Immature natural killer cell (primary cell): ENCODE measurements at places on chromosomes 7 and 10. TPM values are rescaled to one million over a fixed set of nuclear protein-coding genes. Genes with fewer than 3 reads are reported as not detected.
A peak's percentile ranks its signal among the peaks of the same experiment; 100 is the strongest.

Gene CLCN1
- not detected for polyA plus RNA-seq

Gene IFT22
- 9.9 TPM for polyA plus RNA-seq

Gene TMEM248
- 114 TPM for polyA plus RNA-seq

Gene HKDC1
- polyA plus RNA-seq: not detected

Gene PIK3CG
- 21.3 TPM for polyA plus RNA-seq

DNA sequence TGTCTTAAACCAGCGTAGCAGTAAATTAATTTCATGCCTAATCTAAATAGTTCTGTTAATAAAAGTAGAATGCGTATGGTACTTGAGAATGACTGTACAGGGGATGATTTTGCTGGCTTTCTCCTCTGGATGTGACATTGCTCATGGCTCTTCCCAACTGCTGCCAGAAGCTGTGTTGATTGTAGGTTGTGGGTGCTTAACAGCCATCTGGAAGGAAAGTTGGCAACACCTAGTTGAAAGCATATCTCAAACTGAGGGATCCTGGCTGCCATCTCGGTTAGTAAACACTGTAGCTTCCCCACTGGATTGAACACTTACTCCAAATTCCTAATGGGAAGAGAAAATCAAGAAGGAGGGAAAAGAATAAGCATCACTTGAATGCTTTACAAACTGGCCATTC, 130.9 kb downstream of the NXPH1 start:
- no peak overlapping the region for H3K27ac ChIP-seq
- no peak for DNase-seq
- H3K27me3 ChIP-seq: no peaks in the 10 kb centered on the region
- H3K4me3 ChIP-seq: no peak overlapping the region
- no peaks in the 10 kb centered on the region for H3K36me3 ChIP-seq
- no peaks in the 10 kb centered on the region for H3K4me1 ChIP-seq

DNA sequence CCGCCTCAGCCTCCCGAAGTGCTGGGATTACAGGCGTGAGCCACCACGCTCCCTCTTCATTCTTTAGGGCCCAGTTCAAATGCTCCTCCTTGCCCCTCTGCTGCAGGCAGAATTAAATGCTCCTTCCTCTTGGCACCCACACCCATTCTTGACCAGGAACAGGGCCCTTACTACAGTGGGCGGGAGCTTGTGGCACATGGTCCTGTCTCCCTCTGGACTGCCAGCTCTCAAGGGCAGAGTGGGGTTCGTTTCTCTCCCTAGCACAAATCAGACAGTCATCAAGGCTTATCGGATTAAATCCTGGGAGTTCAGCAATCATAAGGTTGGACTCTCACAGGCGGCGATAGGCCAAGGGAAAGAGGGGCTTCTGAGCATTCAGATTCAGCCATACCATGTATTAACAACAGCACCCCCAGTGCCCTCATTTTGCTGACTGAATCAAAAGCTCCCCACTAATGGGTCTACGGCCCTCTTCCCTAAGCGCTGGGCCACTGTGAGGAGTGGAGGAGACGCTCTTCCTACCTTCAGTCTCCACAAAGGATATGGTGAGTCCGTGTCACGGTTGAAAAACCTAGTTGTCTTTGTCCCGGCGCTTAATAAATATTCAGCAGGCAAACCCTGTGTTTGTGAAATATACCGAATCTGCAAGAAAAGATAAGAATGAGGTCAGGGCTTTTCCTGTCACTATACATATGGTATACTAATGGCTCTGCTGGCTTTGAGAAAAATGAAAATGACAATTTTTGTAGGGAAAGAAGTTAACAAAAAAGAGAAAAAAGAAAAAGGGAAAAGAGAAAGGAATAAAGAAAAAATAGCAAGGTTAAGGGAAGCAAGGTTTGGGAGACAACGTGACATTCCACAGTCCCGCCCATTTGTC, 107.4 kb downstream of the CLEC2L start:
- peaks cover 65% of the 10 kb centered on the region for H3K4me1 ChIP-seq
- peaks cover 49% of the 10 kb centered on the region for H3K36me3 ChIP-seq

DNA sequence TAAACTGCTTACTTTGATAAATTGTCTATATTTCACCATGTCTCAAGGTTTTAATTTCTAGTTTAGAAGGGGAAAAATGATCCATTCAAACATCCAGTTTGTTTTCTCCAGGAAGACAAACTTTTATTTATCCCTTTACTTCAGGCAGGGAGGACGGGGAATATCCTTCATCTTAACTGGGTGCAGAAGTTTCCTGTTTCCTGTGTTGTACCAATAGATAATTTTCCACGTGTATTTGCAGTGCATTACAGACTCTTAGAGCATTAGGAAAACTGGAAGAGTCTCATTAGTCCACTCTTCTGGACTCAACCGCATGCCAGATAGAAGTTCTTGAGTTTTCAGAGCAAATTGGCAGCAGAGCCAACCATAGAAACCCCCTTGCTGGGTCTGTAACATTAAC, 39.4 kb upstream of the PIP4K2A start:
- no peak overlapping the region for H3K27ac ChIP-seq
- no peaks in the 10 kb centered on the region for H3K36me3 ChIP-seq
- DNase-seq: no peak
- peaks cover 8% of the 10 kb centered on the region for H3K4me1 ChIP-seq
- no peak overlapping the region for H3K4me3 ChIP-seq

DNA sequence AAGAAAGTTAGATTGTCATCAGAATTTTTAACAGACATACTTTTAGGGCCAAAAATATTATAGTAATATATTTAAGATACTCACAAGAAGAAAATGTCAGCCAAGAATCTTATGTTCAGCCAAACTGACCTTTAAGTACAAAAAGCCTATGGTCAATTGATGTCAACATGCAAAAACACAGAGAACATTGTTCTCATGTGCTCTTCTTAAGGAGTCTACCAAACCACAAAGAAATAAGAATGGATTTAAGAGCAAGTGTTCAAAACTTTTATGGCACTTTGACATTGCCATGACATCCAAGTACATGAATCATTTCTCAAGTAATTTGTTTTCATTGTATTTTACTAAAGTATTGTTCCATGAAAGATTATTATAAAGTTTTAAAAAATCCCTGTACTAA, 180.4 kb downstream of the TMEM26 start:
- H3K4me3 ChIP-seq: no peak overlapping the region
- DNase-seq: no peak

DNA sequence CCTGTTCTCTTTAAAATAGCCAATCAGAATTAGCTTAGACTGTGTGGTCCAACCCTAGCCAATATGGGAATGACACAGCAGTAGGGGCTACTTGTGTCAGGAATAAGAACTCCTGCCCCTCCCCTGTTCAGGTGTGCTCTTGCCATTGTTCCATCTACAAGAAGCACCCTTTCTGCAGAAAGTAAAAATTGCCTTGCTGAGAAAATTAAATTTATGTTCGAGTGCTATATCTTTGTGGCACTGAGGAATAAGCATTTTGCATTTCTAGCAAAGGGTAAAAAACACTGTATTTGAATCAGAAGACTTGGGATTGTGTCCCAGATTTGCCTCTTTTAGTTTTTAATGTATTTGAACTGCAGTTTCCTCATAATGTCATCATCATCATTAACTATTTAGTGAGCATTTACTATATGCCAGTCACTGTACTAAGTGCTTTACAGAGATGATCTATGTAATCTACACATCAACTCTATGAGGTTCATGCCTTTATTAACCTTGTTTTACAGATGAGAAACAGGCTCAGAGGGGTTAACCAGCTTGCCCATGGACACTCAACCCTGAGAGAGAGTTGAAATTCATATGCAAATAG, 28.9 kb upstream of the XRCC2 start:
- no peak overlapping the region for H3K4me3 ChIP-seq
- no peaks in the 10 kb centered on the region for H3K36me3 ChIP-seq
- no peak overlapping the region for H3K27ac ChIP-seq

GRCh38 chr7:135333200-135333599, 99.6 kb downstream of the STRA8 start:
- no peaks in the 10 kb centered on the region for H3K4me1 ChIP-seq
- H3K36me3 ChIP-seq: no peaks in the 10 kb centered on the region
- no peak overlapping the region for H3K4me3 ChIP-seq
- no peak for DNase-seq
- peaks cover 7% of the 10 kb centered on the region for H3K27me3 ChIP-seq
- no peak overlapping the region for H3K27ac ChIP-seq

- no peak for DNase-seq
- no peaks in the 10 kb centered on the region for H3K27me3 ChIP-seq
- H3K36me3 ChIP-seq: no peaks in the 10 kb centered on the region
- no peaks in the 10 kb centered on the region for H3K4me1 ChIP-seq
These were observed 87.3 kb upstream of the TOMM7 start for GRCh38 chr7:22909917-22910316.

DNA sequence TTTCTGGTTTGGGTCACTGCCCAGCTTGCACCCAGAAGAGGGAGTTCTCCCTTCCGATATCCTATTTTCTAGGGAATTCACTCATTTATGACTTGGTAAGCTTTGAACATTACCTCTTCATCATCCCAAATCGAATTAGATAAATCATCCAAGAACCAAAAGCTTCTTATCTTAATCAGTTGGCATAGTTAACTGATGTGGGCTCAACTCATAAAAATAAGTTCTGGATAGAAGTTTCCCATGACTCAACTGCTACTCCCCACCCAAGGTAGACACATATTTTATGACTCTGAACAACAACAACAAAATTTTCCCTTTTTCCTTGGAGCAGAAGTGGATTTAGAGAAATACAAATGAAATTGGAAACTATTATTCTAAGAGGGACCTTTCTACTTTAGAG, 102.9 kb upstream of the CCDC6 start:
- H3K4me1 ChIP-seq: no peaks in the 10 kb centered on the region
- H3K36me3 ChIP-seq: no peaks in the 10 kb centered on the region
- no peak for DNase-seq
- H3K27me3 ChIP-seq: no peaks in the 10 kb centered on the region
- no peak overlapping the region for H3K27ac ChIP-seq

GRCh38 chr10:49611816-49612512, 1.9 kb downstream of the SLC18A3 start:
- H3K27me3 ChIP-seq: peaks cover 37% of the 10 kb centered on the region
- H3K4me3 ChIP-seq: peak overlapping the region; percentile 35
- no peak for DNase-seq
